Nucleus accumbens (tissue), 56 donors: ENCODE measurements at places on chromosomes 1 and 21.

DNA sequence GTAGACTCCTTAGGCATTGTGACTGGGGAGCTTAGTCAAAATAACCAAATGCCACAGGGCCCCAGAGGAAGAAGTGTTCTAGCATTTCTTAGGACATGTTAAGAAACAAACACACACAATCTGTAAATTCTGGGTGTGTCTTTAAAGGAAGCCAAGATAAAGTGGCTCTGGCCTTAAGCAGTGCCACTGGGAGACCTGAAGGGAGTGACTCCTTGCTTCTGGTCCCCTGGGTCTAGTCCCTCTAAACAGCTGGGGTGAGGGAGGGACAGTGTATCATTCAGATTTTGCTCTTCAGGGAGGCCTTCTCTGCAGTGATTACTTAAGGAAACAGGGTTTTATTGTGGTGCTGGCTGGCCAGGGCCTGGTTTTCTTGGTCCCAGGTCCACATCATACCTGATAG lies 9.1 kb upstream of the PROK1 start:
- DNase-seq, result no peak

DNA sequence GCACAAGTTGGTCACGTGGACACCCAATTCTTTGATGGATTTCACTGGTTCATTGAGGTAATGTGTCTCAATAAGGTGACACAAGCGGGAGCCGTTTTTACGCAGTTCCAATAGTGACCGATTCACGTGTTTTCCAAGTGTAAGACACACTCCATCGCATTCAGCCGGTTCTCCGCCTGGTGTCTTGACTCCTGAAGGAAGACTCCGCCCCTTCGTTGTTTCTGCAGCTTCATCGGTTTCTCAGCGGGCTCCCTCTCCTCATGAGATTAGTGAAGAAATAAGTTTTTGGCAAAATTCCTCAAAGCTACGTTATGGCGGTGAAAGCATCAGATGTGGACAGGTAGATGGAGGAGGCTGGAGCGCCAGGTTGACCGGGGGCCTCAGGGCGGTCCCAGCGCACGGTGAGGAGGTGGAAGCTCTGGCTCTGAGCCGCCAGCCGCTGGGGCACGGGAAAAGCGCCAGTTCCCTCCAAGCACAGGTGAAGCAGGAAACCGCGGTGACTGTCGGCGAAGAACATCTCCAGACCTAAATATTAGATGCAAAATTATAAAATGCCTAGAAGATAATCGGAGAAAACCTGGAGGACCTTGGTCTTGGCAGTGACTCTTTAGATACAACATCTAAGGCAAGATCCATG lies 21.0 kb downstream of the CD2 start:
- DNase-seq, result no peak

- no peak for DNase-seq
These were observed 64.7 kb downstream of the KCND3 start for GRCh38 chr1:111924786-111925185.

DNA sequence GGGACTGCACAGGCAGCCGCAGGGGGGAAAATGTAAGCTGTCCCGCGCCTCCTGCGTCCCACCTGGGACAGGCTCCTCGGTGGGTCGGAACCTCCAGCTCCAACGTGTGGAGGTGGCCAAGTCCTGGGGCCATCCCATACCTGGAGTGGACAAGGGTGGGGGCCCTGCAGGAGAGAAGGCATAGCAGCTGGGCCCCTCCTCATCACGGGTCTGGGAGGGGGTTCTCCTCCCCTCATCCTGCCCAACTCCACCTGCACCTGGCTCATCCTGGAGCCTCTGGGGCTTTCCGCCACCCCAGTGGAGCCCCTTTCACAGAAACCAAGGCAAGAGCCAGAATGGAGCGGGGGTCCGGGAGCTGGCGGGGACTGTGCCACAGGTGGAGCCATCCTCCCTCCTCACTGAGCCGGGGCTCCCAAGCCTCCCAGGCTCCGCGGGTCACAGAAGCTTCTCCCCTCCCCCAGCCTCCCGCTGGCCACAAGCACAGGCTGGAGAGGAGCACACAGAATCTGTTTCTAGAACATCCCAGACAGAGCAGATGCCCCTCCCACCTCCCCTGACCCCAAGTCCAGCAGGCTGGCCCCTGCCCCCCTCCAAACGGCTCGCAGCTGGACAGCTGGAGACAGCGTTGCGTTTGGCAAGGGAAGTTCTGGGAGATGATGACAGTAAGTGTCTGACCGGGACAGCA lies 65.8 kb downstream of the MEGF6 start:
- no peak for DNase-seq

GRCh38 chr1:117653732-117654492 lies 48.1 kb downstream of the TENT5C start:
- DNase-seq, result no peak

GRCh38 chr1:167165948-167166689 lies 54.6 kb upstream of the POU2F1 start:
- DNase-seq, result no peak

DNA sequence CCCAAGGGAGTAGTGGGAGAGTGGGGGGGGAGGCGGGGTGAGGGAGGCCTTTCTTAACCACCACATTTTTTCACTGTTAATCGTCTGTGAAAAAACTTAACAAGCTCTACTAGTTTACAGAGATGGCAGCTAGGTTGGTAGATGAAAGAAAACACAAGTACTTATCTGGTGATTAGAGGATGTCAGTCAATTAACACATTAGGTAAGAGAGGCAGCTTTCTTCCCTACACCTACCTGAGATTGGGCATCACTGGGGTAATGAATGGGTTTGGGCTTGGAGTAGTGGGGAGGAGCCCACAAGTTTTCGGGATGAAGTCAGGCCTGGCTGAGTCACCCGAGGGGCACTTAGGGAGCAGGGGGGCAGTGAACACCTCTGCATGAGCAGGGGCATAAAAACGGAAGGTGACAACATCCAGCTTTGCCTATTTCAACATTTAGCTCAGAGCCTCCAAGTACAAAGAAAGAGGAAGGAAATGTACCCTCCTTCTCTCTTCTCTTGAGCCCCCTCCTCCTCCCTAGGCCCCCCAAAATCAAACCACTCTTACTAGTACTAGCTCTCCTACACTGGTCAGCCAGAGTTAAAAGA lies 2.5 kb downstream of the LBR start:
- DNase-seq, result no peak

- DNase-seq, result no peak
These were observed 76.7 kb upstream of the ZNF326 start for GRCh38 chr1:89918127-89918793.

- DNase-seq, result no peak
These were observed 36.5 kb downstream of the ZMYND12 start for GRCh38 chr1:42419126-42419821.

GRCh38 chr1:169879034-169879840 lies 14.5 kb downstream of the SCYL3 start:
- no peak for DNase-seq

- no peak for DNase-seq
These were observed 42.4 kb downstream of the MEF2D start for GRCh38 chr1:156458181-156458503.

DNA sequence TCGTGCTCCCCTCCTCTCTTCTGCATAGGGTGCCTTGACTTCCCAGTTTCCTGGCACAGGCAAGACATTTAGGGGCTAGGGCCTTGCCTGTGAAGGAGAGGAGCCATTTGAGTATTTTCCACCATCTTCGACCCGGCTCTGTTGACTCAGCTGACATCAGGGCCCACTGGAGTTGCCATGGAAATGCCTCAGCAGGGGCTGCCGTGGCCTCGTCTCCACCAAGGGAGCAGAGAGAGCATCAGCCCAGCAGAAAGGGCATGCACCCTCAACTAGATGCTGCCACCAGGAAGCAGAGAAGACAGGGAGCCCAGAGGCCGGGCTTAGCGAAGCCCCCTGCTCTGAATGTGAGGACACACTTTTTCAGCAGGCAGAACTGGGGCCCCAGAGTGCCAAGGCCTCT lies 101.9 kb upstream of the ACTL8 start:
- no peak for DNase-seq

- DNase-seq, result no peak
These were observed 24.7 kb downstream of the SSBP3 start for GRCh38 chr1:54381524-54381923.

DNA sequence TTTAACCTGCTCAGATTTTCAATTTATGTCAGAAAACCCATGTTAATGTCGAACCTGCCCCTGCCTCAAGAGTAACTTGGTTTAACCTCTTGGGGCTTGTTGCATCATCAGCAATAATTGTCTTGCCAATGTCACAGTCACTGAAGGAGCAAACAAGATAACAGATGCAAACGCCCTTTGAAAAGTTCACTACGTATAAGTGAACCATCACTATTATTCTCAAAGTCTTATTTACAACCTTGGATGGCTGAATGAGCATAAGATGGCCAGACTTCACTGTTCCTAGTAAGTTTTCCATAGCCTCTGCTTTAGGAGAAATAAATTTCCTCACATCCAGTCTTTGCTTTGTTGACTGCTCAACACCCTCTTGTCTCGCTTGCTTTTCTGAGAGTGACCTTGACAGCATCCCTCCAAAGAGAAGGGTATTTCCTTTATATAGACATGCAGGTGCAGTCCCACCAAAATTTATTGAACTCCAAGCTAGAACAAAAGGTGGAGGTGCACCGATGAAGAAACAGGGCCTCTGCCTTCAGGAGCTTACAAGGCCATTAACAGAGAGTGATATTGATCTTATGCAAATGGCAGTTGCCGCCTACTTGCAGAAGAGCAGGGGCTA lies 749 bp upstream of the LRIG2 start:
- no peak for DNase-seq

DNA sequence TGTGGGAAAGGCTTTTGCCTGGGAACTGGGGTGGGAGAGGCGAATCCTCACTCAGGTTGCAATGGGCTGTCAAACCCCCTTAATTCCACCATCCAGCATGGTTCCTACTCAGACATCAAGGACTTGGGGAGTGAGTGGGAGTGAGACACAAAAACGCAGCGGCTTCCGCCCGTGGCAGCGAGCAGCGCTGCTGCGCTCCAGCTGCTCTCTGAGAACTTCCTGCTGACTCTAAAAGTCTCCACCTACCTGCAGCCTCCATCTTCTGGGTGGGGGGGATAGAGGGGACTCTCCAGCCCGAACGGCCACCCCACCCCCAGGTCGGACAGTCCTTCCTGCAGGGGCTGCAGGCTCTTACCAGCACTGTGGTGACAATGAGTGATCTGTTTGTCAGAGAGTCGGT lies 184.4 kb downstream of the GRIK3 start:
- no peak for DNase-seq

- DNase-seq, result no peak
These were observed 172.7 kb downstream of the TRIM33 start for GRCh38 chr1:114338191-114338890.

- DNase-seq, result no peak
These were observed 61.4 kb downstream of the FASLG start for GRCh38 chr1:172720339-172720738.

DNA sequence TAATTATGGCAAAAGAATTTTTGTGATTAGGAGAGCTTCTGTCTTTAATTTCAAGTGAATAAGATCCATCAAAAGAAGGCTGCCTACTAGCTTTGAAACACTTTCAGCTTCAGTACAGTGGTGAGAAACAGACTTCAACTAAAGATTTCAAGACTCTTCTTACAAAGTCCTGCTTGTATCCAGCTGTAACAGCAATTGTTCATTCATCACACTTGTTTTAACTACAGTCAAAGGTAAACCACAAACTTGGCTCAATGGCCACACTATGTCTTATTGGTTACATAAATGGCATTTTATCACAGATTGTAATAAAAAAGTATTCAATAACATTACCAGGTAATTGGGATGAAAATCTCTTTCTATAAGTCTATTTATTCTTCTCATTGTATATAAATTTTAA lies 59.2 kb downstream of the WARS2 start:
- DNase-seq, result no peak

DNA sequence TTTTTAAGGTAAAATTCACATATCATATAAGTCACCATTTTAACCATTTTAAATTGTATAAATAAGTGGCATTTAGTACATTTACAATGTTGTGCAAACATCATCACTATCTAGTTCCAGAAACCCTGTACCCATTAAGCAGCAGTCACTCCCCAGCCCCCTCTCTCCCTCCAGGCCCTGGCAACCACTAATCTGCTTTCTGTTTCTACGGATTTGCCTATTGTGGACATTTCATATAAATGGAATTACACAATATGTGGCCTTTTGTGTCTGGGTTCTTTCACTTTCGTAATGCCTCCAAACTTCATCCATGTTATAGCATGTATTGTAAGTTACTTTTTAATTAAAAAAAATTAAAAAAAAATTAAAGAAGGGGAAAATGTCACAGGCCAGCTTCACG lies 58.0 kb upstream of the RAB3GAP2 start:
- DNase-seq, result no peak

- no peak for DNase-seq
These were observed 12.1 kb upstream of the CDK11B start for GRCh38 chr1:1670866-1671265.

DNA sequence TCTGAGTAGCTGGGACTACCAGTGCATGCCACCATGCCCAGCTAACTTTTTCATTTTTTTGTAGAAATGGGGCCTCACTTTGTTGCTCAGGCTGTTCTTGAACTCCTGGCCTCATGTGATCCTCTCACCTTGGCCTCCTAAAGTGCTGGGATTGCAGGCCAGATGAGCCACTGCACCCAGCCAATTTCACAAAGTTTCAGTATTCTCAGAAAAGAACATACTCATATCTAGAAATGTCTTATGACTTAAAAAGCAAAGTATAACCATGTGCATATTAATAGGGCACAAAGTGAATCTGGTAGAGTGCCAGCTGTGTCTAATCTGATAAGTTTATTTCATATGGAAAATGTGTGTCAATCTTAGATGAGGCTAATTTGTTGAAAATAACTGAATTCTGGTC lies 87.5 kb upstream of the CACYBP start:
- DNase-seq, result no peak

DNA sequence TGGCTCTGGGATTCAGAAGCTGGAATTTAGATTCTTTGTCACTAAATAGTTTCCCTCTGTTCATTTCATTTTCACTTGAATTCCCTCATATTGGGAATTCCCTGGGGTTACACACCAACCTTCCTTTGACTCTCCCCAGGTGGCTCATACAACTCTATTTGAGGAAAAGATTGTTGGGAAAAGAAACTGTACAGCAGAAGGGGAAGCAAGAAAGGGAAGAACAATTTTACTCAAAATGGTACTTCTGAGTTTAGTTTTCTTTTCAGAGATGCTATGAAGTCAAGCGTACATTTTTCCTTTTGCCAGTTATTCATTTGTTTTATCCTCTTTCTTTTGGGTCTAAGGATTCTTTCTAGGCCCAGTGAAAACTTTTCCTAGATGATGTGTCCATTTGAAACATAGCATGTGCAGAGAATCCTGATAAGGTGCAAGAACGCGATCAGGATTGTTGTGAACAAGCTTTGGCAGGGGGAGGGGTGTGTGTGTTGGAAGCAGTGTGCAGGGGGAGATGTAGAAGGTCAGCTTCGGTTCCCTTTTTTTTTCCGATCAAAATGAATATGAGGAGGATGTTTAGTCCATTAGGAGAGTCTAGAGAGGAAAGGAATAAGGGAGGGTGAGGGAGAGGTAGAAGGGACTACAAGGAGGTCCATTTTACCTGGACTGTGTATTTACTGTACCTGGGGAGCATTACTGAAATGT lies 26.8 kb upstream of the CD1D start:
- no peak for DNase-seq

DNA sequence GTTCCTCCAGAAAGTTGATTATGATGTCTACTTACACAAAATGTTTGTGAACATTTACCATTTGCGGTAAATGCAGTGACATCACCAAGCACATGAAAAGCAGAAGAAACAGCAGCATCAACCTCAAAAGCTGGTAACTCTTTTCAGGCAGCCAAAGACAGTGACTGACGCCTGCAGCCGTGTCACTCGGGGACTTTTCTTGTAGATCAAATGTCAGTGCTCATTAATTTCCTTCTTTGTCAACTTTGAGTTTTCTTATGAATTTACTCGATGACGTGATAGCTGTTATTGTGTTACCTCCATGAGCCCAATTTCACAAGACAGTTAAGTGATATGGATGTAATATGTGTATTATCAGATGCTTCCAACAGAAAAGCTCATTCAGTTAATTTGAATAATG lies 92.5 kb downstream of the RIPK4 start:
- DNase-seq, result no peak

- DNase-seq, result no peak
These were observed 49.5 kb upstream of the ACOT11 start for GRCh38 chr1:54498383-54499096.
